Activated CD8-positive, alpha-beta memory T cell treated with anti-CD3 and anti-CD28 coated beads for 1 hour (primary cell): ENCODE measurements at places on chromosomes 7 and 10.

DNA sequence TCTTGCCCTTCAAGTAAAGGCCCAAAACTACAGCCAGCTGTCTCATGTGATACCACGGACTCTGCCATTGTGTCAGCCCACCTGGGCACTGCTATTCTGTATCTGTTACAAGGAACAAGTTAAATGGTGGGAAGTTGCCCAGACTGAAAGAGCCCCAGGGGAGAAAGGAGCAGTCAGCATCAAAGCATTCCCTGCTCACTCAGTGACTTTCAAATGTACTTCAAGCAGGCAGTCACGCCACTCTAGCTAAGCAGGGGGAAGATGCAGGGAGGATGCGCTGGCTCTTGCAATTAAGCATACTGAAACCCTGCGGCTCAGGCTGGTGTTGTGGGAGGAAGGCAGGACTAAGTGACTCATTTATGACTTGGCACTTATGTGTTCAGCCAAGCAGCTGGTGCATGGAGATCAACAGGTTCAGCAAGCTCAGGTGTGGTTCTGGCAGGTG is 1249.6 kb downstream of the TYW1 start:
- DNase-seq: no peak

GRCh38 chr10:107701943-107702342 is 537.4 kb upstream of the SORCS1 start:
- no peak for DNase-seq

- no peak for DNase-seq
Measured at GRCh38 chr7:80740778-80741545, 102.5 kb downstream of the CD36 start.

GRCh38 chr7:122384528-122384927 is 80.0 kb upstream of the FEZF1 start:
- DNase-seq: no peak

GRCh38 chr10:79079490-79080355 is 11.0 kb downstream of the ZMIZ1 start:
- DNase-seq: no peak

DNA sequence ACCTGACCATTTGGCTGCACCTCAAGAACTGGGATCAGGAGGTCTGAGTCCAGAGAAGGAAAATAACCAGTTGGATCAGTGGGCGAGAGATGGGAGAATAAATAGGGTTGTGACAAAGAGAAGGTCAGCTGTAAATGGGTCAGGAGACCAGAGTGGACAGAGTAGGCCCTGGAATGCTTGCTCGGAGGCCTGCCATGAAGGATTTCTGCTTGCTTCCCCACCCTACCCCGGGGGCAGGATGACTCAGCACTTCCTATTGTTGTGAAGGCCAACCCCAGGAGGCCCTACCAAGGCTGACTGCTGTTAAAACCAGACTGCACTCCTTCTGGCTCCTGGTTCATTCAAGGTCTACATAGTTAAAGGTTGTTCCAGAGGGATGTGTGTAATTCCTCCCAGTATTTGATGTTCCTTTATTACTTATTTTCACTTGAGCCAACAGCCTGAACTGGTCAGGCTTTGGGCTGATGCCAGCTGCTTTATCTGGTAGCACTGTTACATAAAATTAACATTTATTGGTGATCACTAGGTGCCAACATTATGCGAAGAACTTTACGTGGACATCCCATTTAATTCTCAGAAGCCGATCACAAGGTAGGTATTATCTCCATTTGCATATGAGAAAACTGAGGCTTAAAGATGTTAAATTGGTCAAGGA is 27.3 kb upstream of the IFRD1 start:
- DNase-seq: no peak

GRCh38 chr10:101666083-101666482 is 28.9 kb downstream of the FBXW4 start:
- no peak for DNase-seq

GRCh38 chr10:101781984-101782810 is 1.0 kb downstream of the NPM3 start:
- DNase-seq: no peak

DNA sequence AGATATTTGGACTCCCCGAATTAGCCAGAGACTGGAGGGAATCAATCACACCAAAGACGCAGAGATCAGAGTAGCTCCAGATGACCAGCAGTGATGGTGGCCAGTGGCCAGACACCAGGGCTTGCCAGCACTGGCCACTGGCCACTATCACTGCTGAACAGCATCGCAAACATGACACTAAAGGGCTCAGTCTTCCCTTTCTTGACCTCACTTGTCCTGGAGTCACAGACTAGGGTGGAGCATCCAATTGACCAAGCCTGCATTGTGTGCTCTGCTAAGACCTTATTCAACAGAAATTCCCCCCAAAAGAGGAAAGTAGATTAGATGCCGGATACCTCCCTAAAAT is 234.7 kb downstream of the CREB5 start:
- no peak for DNase-seq

- no peak for DNase-seq
Measured at GRCh38 chr10:46270086-46270811, 16.5 kb upstream of the ANTXRL start.

DNA sequence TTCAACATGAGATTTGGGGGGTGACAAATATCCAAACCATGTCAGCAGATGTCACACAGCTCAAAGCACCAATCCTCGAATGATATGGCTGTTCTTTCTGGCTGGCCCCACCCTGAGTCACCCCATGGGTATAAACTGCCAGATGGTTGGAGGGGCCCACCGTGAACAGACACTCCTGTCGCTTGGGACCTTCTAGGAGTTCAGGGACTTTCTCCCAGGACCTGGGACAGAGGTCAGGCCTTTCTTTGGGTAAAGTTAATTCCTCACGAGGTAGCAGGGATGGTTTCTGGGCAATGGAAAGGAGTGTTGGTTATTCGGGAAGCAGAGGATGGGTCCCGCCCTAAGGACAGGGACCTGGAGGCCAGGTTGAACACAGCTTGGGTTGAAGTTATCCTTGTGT is 262.0 kb downstream of the ACTR3B start:
- DNase-seq: no peak

DNA sequence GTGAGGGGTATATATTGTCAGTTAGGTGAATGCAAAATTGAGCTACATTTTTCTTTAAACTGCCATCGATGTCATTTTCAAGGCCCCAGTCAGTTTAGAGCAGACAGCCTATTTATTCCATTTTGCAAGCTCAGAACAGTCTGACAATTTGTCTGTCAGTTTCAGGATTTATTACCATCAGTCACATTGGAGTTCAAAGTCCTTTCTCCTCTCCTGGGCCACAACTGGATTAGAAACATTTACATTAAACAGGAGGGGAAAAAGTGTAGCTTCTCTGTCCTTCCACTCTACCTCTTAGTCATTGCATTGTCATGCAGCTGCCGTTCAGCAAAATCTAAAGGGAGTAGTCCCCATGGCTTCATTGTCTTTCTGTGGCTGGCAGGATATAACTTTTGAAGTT is 3.5 kb upstream of the GHITM start:
- DNase-seq: no peak

DNA sequence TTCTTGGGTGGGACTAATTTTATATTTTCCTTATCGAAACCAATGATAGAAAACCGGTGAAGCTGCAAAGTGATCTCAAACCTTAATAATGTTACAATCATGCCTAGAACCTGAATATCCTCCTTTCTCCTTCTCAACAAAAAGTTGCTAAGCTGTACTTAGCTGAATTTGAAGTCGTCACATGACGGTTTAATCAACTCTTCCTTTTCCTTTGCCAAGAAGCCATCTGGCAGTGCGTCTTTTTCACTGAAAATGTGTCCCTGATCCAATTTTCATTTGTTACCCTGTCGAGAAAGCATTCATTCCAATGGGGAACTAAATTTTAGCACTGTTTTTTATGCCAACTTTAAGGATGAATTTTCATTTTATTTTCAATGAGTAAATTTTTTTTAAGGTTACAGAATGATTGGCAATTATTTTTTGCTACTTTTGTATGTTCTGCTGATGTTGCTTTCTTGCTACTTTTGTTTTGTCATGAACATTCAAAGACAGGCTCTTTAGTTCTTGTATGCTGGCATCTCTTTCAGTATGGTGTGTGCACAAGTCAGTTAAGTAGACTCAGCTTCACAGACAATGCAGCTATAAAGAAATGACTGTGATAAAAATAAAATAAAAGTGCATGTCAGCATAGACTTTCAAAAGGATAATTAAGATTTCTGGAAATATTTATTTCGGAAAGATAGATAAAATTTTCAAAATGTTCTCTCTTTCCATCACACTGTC is 980.0 kb downstream of the DNAJB9 start:
- no peak for DNase-seq

GRCh38 chr7:106717955-106718871 is 57.3 kb upstream of the CCDC71L start:
- peak; percentile 32 for DNase-seq

DNA sequence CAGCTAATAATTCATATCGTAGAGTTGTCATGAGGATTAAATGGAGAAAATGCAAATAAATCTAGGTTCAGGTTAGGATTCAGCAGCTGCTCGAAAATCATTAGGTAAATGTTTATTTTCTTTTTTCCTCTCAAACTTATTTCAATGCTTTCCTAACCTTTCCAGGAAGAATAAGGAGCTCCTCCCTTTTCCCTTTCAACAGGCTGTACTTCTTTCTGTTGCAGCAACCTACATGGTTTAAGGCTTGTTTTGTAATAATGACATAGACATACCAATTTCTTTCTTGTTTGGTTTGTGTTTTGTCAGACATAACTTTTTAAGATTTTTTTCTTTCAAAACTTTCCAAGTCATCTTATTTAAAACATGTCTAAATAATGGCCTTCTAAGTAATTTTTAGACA is 18.2 kb downstream of the GPR141 start:
- DNase-seq: no peak

DNA sequence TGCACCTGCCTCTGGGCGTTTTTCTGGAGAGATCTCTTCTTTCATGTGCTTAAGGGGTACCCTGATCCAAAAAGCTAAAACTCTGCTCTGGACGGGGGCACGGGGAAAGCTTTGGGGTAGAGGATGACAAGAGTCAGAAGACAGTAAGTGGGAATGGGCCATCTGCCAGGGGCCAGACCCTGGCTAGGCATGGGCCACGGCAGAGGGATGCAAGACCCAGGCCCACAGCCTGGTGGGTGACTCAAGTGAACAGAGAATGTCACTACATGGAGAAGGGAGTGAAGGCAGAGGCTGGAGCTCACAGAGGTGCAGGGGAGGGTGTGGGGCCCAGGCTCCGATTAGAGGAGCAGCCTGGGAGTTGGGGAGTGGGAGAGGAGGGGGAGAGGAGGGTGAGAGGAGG is 15.3 kb downstream of the FLNC start:
- DNase-seq: no peak

GRCh38 chr10:34677132-34677531 is 138.0 kb downstream of the PARD3 start:
- DNase-seq: no peak

GRCh38 chr10:4136121-4136520 is 351.1 kb upstream of the KLF6 start:
- DNase-seq: no peak

GRCh38 chr10:69732826-69733150 is 68.9 kb upstream of the COL13A1 start:
- no peak for DNase-seq

DNA sequence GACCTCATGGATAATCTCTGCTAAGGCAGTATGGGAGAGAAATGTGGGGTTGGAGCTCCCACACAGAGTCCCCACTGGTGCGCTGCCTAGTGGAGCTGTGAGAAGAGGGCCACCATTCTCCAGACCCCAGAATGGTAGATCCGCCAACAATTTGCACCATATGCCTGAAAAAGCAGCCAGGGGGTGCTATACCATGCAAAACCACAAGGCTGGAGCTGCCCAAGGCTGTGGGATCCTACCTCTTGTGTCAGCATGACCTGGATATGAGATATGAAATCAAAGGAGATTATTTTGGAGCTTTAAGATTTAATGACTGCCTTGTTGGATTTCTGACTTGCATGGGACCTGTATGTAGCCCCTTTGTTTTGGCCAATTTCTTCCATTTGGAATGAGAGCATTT is 27.0 kb upstream of the SAMD9L start:
- DNase-seq: no peak

DNA sequence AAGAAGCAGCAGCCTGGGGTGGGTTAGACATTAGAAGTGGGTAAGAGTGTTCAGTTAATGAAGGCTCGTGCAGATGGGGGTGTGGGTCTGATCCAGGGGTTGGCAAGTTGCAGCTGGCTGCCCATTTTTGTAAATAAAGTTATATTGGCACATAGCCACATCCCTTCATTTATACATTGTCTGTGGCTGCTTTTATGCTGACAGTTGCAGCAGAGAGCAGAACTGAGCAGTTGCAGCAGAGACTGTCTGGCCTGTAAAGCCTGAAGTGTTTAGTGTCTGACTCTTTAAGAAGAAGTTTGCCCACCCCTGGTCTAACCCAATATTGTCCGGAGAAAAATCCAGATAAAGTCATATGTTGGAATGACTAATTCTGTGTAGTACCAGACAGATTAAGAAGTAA is 38.1 kb downstream of the GLRX3 start:
- DNase-seq: no peak

- DNase-seq: no peak
Measured at GRCh38 chr7:40202851-40203250, 68.0 kb downstream of the SUGCT start.

- DNase-seq: no peak
Measured at GRCh38 chr10:123241391-123242141, 87.4 kb downstream of the BUB3 start.

- DNase-seq: no peak
Measured at GRCh38 chr7:74619235-74619860, 38.2 kb upstream of the GTF2I start.

DNA sequence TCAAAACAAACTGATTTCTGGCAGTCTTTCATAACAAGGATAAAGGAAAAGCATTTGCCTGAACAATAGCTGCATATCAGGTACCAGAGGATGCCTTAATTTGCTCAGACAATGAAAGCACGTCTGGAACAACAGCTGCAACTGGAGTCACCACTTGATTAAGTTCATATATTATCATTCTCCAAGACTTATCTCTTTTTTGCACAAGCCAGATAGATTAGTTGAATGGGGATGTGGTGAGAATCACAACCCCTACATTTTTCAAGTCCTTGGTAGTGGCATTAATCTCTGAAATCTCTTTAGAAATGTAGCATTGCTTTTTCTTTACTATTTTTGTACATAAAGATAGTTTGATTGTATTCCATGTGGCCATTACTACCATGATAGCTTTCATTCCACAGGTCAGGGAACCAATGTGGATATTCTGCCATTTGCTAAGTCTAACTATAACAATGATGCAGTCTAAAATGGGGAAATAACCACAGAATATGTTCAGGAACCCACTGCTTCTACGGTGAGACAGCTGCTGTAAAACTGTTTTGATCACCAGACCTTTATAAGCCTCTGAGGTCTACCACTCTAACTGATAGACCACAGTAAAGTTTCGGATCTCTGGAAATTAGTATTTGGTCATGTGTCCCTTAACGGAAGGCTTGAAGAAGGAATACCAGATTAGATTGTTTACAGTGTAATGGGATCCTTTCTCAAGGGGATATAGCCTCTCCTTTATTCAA is 1176.2 kb downstream of the DNAJB9 start:
- DNase-seq: no peak

DNA sequence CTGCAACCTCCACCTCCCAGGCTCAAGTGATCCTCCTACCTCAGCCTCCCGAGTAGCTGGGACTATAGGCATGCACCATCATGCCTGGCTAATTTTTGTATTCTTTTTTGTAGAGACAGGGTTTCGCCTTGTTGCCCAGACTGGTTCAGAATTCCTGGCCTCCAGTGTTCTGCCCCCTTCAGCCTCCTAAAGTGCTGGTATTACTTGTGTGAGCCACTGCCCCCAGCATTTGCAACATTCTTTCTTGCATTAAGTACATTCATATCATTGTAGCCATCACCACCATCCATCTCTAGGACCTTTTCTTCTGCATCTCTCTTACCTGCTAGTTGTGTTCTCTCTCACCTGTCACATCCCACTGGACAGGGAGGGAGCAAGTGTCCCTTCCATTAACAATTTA is 35.5 kb upstream of the HYAL4 start:
- no peak for DNase-seq
